ENCODE measurements at places on chromosomes 4 and X. TPM values are rescaled to one million over a fixed set of nuclear protein-coding genes. Genes with fewer than 3 reads are reported as not detected.

UGT2B17 gene
- total RNA-seq: not detected

AIFM1 gene
- 26.1 TPM for total RNA-seq

TRIM61 gene
- not detected for total RNA-seq

PLK4 gene
- 31.9 TPM for total RNA-seq

WAS gene
- 0.07 TPM for total RNA-seq

ETDA gene
- total RNA-seq: not detected

NR3C2 gene
- 20.1 TPM for total RNA-seq

CLTRN gene
- not detected for total RNA-seq

RENBP gene
- total RNA-seq: 3.1 TPM

STOX2 gene
- total RNA-seq: 0.22 TPM

SLC10A3 gene
- 18.7 TPM for total RNA-seq

FABP2 gene
- total RNA-seq: not detected

L1CAM gene
- 0.27 TPM for total RNA-seq

MGAT4D gene
- not detected for total RNA-seq

DMRTC1B gene
- not detected for total RNA-seq

PFKFB1 gene
- total RNA-seq: 0.07 TPM

TLR1 gene
- 15.7 TPM for total RNA-seq

TIMP1 gene
- 53.6 TPM for total RNA-seq

DCAF4L1 gene
- total RNA-seq: 0.13 TPM

DKK2 gene
- 6.0 TPM for total RNA-seq

CCDC110 gene
- 0.43 TPM for total RNA-seq

AGTR2 gene
- total RNA-seq: not detected

CLDN34 gene
- 0.66 TPM for total RNA-seq

REELD1 gene
- not detected for total RNA-seq

SPACA5 gene
- total RNA-seq: not detected

NAP1L2 gene
- 2.0 TPM for total RNA-seq

SPIN2A gene
- total RNA-seq: 0.14 TPM

PARM1 gene
- total RNA-seq: under 0.01 TPM

CTAG2 gene
- total RNA-seq: not detected

DMRTC1 gene
- not detected for total RNA-seq

TDO2 gene
- not detected for total RNA-seq

HOPX gene
- total RNA-seq: 19.6 TPM

TNMD gene
- total RNA-seq: not detected

SCML2 gene
- 4.4 TPM for total RNA-seq

CASP6 gene
- total RNA-seq: 42.7 TPM

TRPC3 gene
- not detected for total RNA-seq

PLXNA3 gene
- 8.4 TPM for total RNA-seq

DIPK2B gene
- 39.3 TPM for total RNA-seq

DCX gene
- total RNA-seq: not detected

OTC gene
- 0.07 TPM for total RNA-seq

KIAA1210 gene
- total RNA-seq: not detected

LRP2BP gene
- total RNA-seq: 0.53 TPM

NUDT10 gene
- total RNA-seq: 0.43 TPM

WDR19 gene
- total RNA-seq: 27.9 TPM

GCNA gene
- total RNA-seq: 1.9 TPM
